ENCODE measurements at places on chromosomes 12 and 14. TPM values are rescaled to one million over a fixed set of nuclear protein-coding genes. Genes with fewer than 3 reads are reported as not detected.
A peak's percentile ranks its signal among the peaks of the same experiment; 100 is the strongest.

SLC5A8 gene
- total RNA-seq: not detected

DNA sequence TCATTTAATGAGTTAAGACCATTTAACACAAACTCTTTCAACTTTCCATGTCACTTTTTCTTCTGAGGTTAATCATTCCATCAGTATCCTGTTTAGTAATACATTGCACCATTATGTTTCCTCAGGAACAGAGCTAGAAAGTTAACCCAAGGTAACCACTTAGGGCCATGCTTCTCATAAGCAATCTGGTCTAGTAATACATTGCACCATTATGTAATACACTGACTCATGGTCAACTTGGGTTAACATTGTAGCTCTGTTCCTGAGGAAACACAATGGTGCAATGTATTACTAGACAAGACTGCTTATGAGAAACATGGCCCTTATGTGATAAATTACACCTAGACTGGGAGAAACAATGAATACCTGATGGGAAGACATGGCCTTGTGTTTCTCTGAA lies 21.7 kb downstream of the ERH start:
- no peak overlapping the region for H3K27ac ChIP-seq
- no peaks in the 10 kb centered on the region for H3K4me1 ChIP-seq
- peaks cover 40% of the 10 kb centered on the region for H3K36me3 ChIP-seq
- no peaks in the 10 kb centered on the region for H3K27me3 ChIP-seq
- DNase-seq: no peak

TAS2R50 gene
- 1.5 TPM for total RNA-seq

DNA sequence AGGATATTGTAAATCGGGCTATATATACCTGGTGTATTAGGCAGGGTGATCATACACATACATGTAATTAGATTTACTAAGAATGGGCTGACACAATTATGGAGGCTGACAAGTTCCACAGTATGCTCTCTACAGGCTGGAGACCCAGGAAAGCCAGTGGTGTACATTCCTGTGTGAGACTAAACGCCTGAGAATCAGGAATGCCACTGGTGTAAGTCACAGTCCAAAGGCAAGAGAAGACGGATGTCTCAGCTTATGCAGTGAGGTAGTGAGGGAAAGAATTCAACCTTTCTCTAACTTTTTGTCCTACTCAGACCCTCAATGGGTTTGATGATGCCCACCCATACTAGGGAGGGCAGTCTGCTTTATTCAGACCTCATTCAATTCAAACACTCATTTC lies 57.1 kb downstream of the METTL25 start:
- no peaks in the 10 kb centered on the region for H3K36me3 ChIP-seq
- no peak for DNase-seq
- H3K4me1 ChIP-seq: no peaks in the 10 kb centered on the region
- H3K27me3 ChIP-seq: no peaks in the 10 kb centered on the region
- no peak overlapping the region for H3K4me3 ChIP-seq

NRL gene
- total RNA-seq: 3.8 TPM

C12orf42 gene
- 15.4 TPM for total RNA-seq

DNA sequence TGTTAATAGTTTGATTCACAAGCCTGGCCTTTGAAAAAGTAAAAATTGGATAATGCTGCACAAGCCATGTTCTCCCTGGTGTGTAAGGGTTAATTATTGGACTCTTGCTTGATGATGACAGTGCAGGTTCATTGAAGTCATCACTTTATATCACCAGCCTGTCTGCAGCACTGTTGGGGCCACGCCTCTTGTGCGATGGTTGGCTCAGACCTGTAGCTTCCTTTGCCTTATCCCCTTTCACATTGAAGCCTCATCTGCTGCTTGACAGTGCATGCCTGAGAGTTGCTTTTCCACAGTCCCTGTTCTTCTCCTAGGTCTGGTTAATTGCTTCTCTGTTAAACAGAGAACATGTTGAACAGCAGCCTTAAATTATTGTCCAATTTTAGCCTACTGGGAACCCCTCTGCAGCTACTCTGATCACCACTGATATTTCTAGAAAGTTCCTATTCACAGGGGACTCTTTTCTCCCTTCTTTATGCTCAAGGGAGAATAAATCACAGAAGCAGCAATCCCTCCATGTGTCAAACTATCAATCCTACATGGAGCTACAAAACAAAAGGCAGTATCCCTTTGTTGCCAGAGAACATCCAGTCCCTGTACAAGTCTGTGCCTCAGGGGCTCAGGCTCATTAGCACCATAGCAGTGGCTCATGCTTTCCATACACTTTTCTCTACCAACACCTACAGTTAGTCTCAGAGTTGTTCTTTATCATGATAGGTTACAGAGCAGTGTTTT lies 322.1 kb downstream of the RGS6 start:
- no peaks in the 10 kb centered on the region for H3K4me1 ChIP-seq
- DNase-seq: no peak
- H3K27ac ChIP-seq: no peak overlapping the region
- no peaks in the 10 kb centered on the region for H3K27me3 ChIP-seq
- H3K36me3 ChIP-seq: no peaks in the 10 kb centered on the region
- no peak overlapping the region for H3K4me3 ChIP-seq

DNA sequence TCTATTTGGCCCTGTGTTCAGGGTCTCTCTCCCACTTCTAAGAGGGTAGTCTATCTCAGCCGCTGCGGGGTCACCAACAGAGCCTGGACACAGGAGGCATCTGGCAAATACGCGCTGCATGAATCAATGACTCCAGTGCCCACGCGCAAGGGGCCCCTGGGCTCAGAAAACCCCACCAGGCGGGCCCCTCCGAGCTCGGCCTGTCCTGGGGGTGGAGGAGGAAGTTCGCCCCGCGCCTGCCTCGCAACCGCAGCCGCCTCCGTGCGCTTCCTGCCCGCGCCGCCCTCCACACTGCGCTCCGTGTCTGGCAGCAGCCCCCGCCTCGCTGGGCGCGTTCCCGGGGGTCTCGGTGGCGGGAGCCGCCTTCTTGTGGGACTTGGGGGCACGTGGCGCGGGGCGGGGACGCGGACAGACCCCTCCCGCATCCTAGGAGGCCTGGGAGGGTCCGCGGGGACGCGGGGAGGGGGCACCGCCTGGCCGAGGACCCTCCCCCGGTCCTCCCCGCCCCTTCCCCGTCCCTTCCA lies 811 bp upstream of the FBRSL1 start:
- H3K36me3 ChIP-seq: no peaks in the 10 kb centered on the region
- H3K4me1 ChIP-seq: peaks cover 46% of the 10 kb centered on the region
- no peaks in the 10 kb centered on the region for H3K27me3 ChIP-seq

ADAM20 gene
- total RNA-seq: 0.45 TPM

- H3K4me1 ChIP-seq: peaks cover 21% of the 10 kb centered on the region
- peak overlapping the region; percentile 0 for H3K4me3 ChIP-seq
- no peaks in the 10 kb centered on the region for H3K27me3 ChIP-seq
- no peaks in the 10 kb centered on the region for H3K36me3 ChIP-seq
Measured at GRCh38 chr14:35332517-35333263, 40.5 kb downstream of the PSMA6 start.

GRCh38 chr14:27938392-27938791 lies 828.2 kb upstream of the FOXG1 start:
- H3K4me1 ChIP-seq: no peaks in the 10 kb centered on the region
- H3K36me3 ChIP-seq: no peaks in the 10 kb centered on the region
- DNase-seq: no peak

DNA sequence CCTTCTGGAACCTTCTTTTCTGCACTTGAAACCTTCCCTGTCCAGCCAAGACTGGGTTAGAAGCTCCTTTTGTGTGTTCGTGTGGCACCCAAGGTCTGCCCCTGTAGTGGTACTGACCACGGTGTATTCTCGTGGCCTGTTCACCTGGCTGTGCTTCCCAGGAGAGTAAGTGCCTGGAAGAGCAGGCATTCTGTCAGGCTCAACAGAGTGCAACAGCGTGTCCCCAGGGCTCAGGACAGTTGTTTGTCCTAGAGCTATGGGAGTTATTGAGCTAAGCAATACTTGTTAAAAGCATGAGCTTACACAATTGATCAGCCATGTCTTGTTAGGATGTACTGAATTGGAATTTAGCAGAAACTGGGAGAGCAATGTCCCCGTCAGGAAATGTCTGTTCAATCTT lies 12.9 kb upstream of the SLC38A2 start:
- peaks cover 5% of the 10 kb centered on the region for H3K4me1 ChIP-seq
- no peaks in the 10 kb centered on the region for H3K27me3 ChIP-seq
- H3K27ac ChIP-seq: no peak overlapping the region

MRPS35 gene
- 23.5 TPM for total RNA-seq

- peaks cover 23% of the 10 kb centered on the region for H3K4me1 ChIP-seq
- H3K27me3 ChIP-seq: no peaks in the 10 kb centered on the region
- no peak overlapping the region for H3K4me3 ChIP-seq
- no peak for DNase-seq
Measured at GRCh38 chr14:74888164-74889158, 6.7 kb downstream of the DLST start.

- no peaks in the 10 kb centered on the region for H3K4me1 ChIP-seq
- no peaks in the 10 kb centered on the region for H3K36me3 ChIP-seq
- DNase-seq: no peak
- no peak overlapping the region for H3K4me3 ChIP-seq
Measured at GRCh38 chr14:104326848-104327247, 188.5 kb downstream of the KIF26A start.

LDHB gene
- 718 TPM for total RNA-seq

GRCh38 chr14:99731547-99732435 lies 47.7 kb downstream of the CYP46A1 start:
- H3K36me3 ChIP-seq: no peaks in the 10 kb centered on the region
- H3K27ac ChIP-seq: no peak overlapping the region
- no peaks in the 10 kb centered on the region for H3K27me3 ChIP-seq
- DNase-seq: no peak
- no peak overlapping the region for H3K4me3 ChIP-seq

- H3K4me3 ChIP-seq: peak within 1 kb of the TSS; percentile 50
- peak; percentile 61 for DNase-seq
- peaks cover 9% of the 10 kb centered on the region for H3K36me3 ChIP-seq
- H3K4me1 ChIP-seq: peaks cover 60% of the 10 kb centered on the region
- H3K27me3 ChIP-seq: no peaks in the 10 kb centered on the region
Measured at GRCh38 chr14:24310646-24311604, at the start of gene LTB4R. TSS of gene LTB4R (plus strand) at chr14:24311502. CDS start at chr14:24315652, 4,150 bp downstream.

All from naive thymus-derived CD4-positive, alpha-beta T cell (primary cell).